ENCODE measurements at places on chromosomes 2 and 18. TPM values are rescaled to one million over a fixed set of nuclear protein-coding genes. Genes with fewer than 3 reads are reported as not detected.

Gene TIA1
- total RNA-seq: 98.7 TPM

Gene HOXD12
- total RNA-seq: not detected

Gene PSMA8
- total RNA-seq: 1.7 TPM

Gene C1QL2
- total RNA-seq: not detected

Gene LIMS3
- total RNA-seq: 1.7 TPM

GRCh38 chr2:100012561-100012960 is 129.8 kb downstream of the AFF3 start:
- no peaks in the 10 kb centered on the region for H3K36me3 ChIP-seq
- no peak overlapping the region for H3K27ac ChIP-seq
- H3K4me3 ChIP-seq: no peak overlapping the region
- no peaks in the 10 kb centered on the region for H3K27me3 ChIP-seq

DNA sequence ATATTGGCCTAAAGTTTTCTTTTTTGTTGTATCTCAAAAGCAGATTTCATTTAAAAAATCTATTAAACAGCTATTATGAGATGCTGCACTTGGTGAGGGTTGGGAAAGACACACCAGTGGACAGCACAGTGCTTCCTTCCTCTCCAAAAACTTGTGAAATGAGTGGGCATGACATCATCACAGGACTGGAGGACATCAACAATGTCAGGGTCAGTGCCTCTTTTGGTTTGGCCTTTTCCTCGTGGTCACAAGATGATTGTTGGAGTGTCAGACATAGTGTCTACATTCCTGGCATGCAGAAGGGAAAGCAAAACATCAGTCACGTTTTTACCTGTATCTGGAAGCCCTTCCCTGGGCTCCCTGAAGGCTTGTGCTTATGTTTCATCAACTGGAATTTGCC is 49.6 kb downstream of the IL1R2 start:
- no peaks in the 10 kb centered on the region for H3K36me3 ChIP-seq
- H3K4me3 ChIP-seq: no peak overlapping the region
- H3K4me1 ChIP-seq: no peaks in the 10 kb centered on the region
- H3K27ac ChIP-seq: no peak overlapping the region
- H3K27me3 ChIP-seq: no peaks in the 10 kb centered on the region

- no peak overlapping the region for H3K27ac ChIP-seq
- no peak overlapping the region for H3K4me3 ChIP-seq
- no peaks in the 10 kb centered on the region for H3K4me1 ChIP-seq
- H3K27me3 ChIP-seq: no peaks in the 10 kb centered on the region
Observed at GRCh38 chr2:75018162-75018561, 59.7 kb downstream of the POLE4 start.

DNA sequence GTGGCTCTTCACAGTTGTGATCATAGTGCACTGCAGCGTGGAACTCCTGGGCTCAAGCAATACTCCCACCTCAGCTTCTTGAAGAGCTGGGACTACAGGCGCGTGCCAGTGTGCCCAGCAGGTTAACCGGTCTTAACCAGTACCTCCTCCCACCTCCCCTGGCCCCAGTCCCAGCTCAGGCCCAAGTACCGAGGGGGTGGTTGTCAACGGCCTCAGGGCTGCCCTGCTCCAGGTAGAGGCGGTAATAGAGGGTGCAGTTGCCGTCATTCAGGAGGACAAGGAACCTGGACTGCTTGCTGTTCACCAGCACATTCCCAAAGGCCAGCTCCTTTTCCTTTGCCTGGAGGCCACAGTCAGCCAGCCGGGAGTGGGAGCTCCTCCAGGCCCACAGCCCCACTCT is 19.7 kb downstream of the CFAP65 start:
- DNase-seq: no peak
- H3K27ac ChIP-seq: no peak overlapping the region
- H3K36me3 ChIP-seq: no peaks in the 10 kb centered on the region
- H3K27me3 ChIP-seq: no peaks in the 10 kb centered on the region
- no peaks in the 10 kb centered on the region for H3K4me1 ChIP-seq

- no peaks in the 10 kb centered on the region for H3K4me1 ChIP-seq
- H3K4me3 ChIP-seq: no peak overlapping the region
- H3K36me3 ChIP-seq: peaks cover 3% of the 10 kb centered on the region
- H3K27ac ChIP-seq: no peak overlapping the region
- no peaks in the 10 kb centered on the region for H3K27me3 ChIP-seq
- DNase-seq: no peak
Observed at GRCh38 chr18:79422022-79422782, 26.5 kb downstream of the NFATC1 start.

Gene DAPL1
- not detected for total RNA-seq

Gene ASXL3
- not detected for total RNA-seq

Gene IL1R1
- 3.7 TPM for total RNA-seq
